ENCODE measurements at places on chromosomes 3 and 15.

GRCh38 chr15:25739687-25740121 lies 123.4 kb downstream of the ATP10A start:
- no peak overlapping the region for H3K27ac ChIP-seq
- H3K4me3 ChIP-seq: no peak overlapping the region
- no peaks in the 10 kb centered on the region for H3K27me3 ChIP-seq
- H3K36me3 ChIP-seq: no peaks in the 10 kb centered on the region

DNA sequence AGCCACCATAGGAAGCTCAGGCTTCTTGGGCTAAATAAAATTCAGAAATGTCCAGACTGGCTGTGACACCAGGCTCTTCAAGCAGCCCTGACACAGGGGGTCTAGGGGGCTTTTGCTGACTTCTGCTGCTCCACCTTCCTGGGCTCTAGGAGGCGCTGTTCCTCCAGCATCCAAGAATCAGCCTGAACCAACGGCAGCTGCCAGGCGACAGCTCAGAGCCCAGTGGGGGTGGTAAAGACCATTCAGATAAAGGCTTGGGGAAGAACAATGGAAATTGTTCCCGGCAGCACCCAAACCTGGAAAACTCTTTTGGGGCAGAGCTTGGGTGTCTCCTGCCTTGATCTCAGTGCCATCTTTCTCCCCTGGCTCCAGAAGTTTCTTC lies 21.6 kb upstream of the PSTPIP1 start:
- peaks cover 8% of the 10 kb centered on the region for H3K4me1 ChIP-seq
- no peak for DNase-seq
- no peaks in the 10 kb centered on the region for H3K36me3 ChIP-seq
- no peak overlapping the region for H3K27ac ChIP-seq
- no peaks in the 10 kb centered on the region for H3K27me3 ChIP-seq
- H3K4me3 ChIP-seq: no peak overlapping the region

GRCh38 chr3:150410311-150411105 lies 2.4 kb downstream of the TSC22D2 start:
- peaks cover 3% of the 10 kb centered on the region for H3K36me3 ChIP-seq
- H3K4me1 ChIP-seq: peaks cover 22% of the 10 kb centered on the region
- H3K27me3 ChIP-seq: no peaks in the 10 kb centered on the region
- no peak for DNase-seq
- peak overlapping the region; percentile 95 for H3K27ac ChIP-seq

- H3K36me3 ChIP-seq: peaks cover 8% of the 10 kb centered on the region
- H3K27me3 ChIP-seq: no peaks in the 10 kb centered on the region
These were observed at the start of the genes IFT122 and MBD4 for GRCh38 chr3:129439817-129440617. TSS of gene IFT122 (plus strand) at chr3:129440224. CDS start at chr3:129440331, 107 bp downstream. TSS of gene MBD4 (minus strand) at chr3:129439948. CDS start at chr3:129439833, 115 bp downstream.

DNA sequence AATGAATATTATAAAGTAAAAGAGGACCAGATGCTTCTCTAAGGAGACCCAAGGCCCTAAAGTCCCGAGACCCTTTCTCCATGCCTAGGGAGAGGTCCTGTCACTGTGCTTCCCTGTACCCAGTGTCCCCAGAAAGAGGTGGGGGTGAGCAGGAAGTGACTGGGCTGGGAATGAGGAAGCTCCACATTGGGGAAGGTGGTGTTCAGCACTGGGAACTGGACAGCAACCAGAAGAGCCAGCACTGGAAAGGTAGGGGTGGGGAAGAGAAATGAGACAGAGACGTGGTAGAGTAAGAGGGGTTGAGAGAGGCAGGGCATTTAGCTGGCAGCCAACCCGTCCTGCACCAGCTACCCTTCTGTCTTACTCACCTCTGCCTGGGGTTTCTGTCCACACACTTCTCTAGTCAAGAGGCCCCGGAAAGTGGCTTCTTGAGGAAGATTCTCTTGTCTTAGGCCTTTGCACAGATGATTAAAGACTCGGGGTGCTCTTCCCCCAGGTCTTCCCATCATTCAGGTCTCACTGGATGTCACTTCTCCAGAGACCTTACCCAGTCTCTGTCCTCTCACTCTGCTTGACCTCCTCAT lies 12.2 kb downstream of the RRP9 start:
- no peak overlapping the region for H3K27ac ChIP-seq
- H3K27me3 ChIP-seq: no peaks in the 10 kb centered on the region
- DNase-seq: no peak
- H3K4me3 ChIP-seq: no peak overlapping the region
- peaks cover 17% of the 10 kb centered on the region for H3K36me3 ChIP-seq

GRCh38 chr3:141440942-141441341 lies 45.9 kb upstream of the RASA2 start:
- no peak overlapping the region for H3K4me3 ChIP-seq
- no peak overlapping the region for H3K27ac ChIP-seq
- no peak for DNase-seq
- H3K4me1 ChIP-seq: peaks cover 12% of the 10 kb centered on the region
